ENCODE measurements at places on chromosomes 4 and X.

- DNase-seq: no peak
These were observed 15.5 kb downstream of the UVSSA start for GRCh38 chr4:1362521-1362920.

DNA sequence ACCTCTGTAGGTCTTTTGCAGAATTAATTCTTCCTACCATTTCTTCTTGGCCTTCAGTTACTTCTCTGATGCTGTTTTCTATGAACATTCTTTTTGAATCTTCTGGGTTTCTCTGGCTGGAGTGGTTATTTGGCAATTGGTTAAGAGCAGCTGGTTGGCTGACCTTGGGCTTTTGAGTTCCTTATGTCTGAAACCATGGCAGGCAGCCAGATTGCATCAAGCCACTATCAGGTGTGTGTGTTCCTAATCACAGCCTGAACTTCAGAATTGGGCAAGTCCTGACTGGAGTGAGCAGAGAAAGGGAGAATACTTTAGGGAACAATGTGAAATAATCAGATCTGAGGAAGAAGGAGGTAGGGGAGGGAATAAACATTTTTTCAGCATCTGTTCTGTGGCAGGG lies 90.2 kb downstream of the ARHGAP10 start:
- no peak for DNase-seq

DNA sequence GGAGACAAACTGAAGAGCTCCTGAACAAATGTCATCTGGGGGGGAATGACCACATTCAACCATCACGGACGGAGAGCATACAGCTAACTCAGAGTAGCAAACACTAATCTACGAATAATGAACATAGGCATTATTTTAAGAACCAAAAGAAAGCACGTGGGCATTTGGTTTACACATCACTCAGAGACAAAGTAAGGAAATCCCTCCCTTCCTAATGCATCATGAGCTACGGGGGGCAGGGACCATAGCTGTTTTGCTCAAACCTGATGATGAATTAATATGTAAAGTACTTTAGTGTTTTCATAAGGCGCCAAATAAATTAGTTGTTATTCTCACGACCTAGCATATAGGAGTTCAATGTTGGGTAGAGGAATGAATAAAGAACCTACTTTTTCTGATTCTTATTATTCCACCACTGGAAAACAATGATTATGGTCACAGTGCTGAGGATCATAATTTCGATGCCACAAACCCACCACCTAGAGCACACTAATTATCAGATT lies 11.7 kb upstream of the TMEM156 start:
- DNase-seq: no peak

GRCh38 chrX:68254738-68255645 lies 178.3 kb downstream of the OPHN1 start:
- no peak for DNase-seq

- DNase-seq: no peak
These were observed 78.3 kb downstream of the FHDC1 start for GRCh38 chr4:153014460-153014859.

- no peak for DNase-seq
These were observed 80.2 kb upstream of the PLAC1 start for GRCh38 chrX:134738445-134738844.

GRCh38 chr4:112516066-112516470 lies at the start of gene NEUROG2:
NEUROG2 (minus strand) TSS chr4:112516180; CDS start chr4:112515475, 705 bp downstream.
- DNase-seq: no peak

GRCh38 chr4:5462896-5463295 lies 245.5 kb downstream of the EVC2 start:
- no peak for DNase-seq

DNA sequence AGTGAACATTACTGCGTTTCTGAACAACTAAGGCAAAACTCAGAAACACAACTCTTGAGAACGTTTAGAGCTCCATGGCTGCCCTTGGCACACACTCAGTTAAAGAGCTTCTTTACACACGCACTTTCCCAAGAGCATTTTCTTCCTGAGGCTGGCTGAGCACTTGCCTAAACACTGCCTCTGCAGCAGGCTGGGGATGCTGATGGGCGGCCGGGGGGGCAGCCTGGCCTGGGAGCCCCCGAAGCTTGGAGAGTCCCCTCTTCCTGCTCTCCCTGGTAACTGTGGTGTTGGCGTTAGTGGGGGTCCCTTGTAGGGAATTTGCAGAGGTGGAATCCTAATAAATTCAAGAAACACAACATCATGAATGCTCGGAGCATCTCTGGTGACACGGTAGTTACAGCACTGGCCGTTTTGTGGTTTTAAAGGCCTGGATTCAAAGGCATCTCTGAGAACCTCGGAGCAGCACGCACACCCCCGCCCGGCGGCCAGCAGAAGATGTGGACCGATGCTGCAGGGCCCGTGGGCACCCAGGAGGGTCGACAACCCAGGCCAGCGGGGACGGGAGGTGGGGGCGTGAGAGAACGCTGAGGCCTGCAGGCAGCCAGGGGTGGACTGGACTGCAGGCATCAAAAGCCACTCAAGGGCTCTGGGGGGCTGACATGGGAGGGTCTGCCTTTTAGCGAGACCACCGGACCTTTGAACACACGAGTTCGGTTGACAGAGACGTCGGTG lies 45.4 kb downstream of the FGFRL1 start:
- DNase-seq: no peak

- DNase-seq: no peak
These were observed 156.4 kb downstream of the AMELX start for GRCh38 chrX:11449613-11450012.

GRCh38 chr4:2893772-2894171 lies 50.1 kb downstream of the ADD1 start:
- DNase-seq: no peak

DNA sequence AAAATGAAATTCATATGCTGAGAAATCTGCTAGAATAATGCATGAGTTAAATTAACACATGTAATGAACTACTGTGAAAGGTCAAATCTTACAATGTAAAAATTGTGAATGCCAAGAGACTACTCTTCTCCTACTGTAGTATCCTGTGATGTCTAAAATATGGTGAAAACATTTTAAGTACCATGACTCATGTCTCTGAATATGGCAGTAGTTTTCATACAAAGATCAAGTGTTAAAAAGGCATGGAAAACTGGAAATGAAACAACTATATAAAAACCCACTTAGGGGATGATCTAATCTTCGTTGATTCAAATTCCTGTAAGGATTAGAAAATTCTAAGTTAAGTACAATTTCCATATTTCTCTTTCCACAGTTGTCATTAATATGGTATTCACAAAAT lies 221.3 kb downstream of the PPP3CA start:
- no peak for DNase-seq

GRCh38 chr4:38055566-38055965 lies 95.4 kb downstream of the PTTG2 start:
- no peak for DNase-seq

GRCh38 chr4:35516102-35516501 lies 728.2 kb downstream of the ARAP2 start:
- peak; percentile 65 for DNase-seq

DNA sequence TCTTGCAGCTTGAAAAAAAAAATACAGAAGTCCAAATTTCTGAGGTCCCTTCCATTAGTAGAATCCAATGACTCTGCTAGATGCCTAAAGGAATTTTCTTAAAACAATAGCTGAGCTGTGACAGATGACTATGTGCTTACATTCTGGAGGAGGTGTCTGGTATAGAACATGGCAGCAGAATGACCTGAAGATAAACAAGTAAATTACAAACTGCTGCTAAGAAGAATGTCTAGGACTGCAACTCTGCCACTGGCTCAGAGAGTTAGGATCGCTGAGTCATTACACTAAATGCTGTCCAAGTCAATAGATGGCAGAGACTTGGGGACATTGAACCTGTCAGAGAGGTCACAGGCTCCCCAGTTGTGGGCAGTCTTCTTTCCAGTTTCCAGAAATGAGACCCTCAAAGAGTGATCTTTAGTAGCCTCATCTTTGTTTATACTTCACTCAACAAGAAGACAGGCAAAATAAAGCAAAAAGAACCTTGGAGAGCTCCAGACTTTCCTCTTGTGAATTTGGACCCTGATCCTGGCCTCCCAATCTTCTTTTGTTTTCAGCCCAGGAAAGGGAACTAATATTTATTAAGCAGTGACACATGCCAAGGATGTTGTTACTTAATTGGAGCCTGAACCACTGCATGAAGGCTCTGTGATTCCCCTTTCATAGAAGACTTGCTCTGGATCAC lies 56.4 kb upstream of the SCML1 start:
- DNase-seq: no peak

All from eye (tissue), 1 donor.